ENCODE measurements at places on chromosomes 2 and 18.

DNA sequence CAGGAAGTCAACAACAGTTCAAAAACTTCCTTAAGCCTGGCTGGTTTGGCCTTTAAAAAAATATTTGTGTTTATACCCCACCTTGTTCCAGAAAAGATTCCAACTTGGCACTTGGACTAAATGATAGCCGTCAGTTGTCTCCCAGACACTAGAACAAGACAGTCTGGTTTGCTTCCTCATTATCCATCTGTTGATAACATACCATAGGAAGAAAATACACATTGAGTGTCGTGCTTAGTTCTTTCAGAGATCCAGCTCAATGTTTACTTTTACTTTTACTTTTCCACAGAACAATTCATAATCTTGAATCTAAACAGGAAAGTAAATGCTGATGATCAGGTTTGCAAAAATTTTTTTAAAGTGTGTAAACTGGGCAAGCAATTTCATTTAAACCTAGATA, 2.4 kb upstream of the VPS54 start:
- DNase-seq: no peak

GRCh38 chr18:70455731-70456130, 166.9 kb downstream of the SOCS6 start:
- no peak for DNase-seq

GRCh38 chr2:20062615-20063545, 11.5 kb upstream of the LAPTM4A start:
- DNase-seq: no peak

DNA sequence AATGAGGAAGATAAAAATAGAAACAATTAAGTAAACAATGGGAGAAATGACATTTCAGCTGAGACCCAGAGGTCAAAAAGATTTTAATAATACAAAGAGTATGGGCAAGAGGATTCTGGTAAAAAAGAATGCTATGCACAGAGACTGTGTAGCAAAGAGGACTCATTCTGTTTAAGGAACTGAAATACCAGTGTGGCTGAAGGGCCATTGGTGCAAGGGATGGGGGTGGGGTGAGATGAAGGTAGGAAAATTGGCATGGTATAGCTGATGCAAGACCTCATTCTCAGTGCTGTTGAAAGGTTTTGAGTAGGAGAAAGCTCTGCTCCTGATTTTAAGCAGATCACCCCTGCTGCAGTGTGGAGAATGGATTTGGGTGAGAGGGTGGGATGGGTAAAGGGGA, 10.8 kb downstream of the GALNT1 start:
- no peak for DNase-seq

GRCh38 chr2:26583381-26583911, 57.7 kb downstream of the CIB4 start:
- no peak for DNase-seq

DNA sequence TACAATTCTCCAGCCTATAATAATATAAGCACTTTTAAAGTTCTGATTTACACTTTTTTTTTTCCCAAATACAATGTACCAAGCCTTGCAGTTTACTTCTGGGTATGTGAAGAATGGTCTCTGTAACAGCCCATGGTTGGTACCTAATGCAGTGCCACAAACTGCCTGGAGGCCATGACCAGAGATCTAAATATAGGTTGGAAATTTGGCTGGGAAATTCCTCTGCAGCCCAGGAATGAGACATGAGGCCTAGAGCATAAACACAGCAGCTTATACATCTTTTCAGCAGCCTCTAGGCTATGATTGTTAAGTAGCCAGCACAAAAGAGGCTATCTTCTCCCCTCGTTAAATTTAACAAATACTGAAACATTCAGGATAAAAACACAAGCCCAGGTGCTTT, 432.0 kb upstream of the FAM98A start:
- DNase-seq: no peak

DNA sequence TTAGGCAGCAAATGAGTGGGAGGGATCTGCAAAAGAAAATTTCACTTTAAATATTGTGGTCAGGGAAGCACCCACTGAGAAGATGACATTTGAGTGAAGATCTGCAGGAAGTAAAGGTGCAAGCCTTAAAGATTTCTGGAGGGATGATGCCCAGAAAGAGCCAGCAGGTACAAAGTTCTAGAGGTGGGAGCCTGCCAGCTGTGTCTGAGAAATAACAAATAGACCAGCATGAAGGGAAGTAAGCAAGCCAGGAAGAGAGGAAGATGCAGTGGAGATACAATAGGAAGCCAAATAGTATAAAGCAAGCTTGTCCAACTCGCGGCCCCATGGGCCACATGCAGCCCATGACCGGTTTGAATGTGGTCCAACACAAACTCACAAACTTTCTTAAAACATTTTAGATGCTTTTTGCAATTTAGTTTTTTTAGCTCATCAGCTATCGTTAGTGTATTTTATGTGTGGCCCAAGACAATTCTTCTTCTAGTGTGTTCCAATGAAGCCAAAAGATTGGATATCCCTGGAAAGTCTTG, 489.9 kb downstream of the DCC start:
- no peak for DNase-seq

GRCh38 chr2:95298486-95299111, 1.5 kb downstream of the KCNIP3 start:
- no peak for DNase-seq

DNA sequence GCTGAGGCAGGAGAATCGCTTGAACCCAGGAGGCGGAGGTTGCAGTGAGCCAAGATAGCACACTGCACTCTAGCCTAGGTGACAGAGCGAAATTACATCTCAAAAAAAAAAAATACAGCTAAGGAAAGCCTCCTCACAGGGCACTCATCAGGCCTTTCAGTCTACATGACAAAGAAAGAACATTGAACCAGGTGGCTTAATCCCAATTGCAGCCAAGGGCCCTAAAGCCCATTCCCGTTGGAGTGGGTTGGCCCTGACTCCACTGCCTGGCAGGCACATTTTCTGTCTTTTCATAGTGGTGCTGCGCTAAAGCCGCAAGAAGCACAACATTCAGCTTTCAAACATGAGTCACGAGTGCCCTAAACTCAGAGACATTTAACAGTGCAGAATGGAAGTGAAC, 372.5 kb downstream of the RNF144A start:
- DNase-seq: no peak

DNA sequence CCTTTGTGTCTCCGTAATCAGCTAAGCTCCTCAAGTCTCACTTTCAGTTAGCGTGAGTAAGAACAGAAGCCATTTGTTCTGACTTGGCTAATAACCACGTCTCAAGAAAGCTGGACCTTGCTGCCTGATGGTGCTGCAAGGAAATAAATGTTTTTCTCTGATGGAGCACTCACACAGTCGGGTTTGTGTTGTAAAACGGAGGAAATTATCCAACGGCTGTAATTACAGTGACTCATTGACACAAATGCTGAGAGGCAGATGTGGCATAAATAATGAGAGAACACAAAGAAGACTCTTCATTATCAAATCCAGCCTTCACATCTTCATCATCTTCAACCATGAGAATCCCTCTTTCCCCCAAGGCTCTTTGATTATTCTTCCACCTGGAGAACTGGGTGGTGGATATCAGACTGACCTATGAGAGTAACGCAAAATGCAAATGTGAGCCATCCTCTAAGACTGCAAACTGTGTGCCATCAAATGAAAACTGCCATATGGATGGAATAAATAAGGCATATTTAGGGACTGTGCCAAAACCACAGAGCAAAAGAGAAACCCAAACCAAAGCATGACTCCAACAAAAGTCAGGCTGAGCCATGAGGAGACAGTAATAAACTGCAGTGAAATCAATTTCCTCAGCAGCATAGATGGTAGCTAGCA, 252.6 kb downstream of the RND3 start:
- no peak for DNase-seq

DNA sequence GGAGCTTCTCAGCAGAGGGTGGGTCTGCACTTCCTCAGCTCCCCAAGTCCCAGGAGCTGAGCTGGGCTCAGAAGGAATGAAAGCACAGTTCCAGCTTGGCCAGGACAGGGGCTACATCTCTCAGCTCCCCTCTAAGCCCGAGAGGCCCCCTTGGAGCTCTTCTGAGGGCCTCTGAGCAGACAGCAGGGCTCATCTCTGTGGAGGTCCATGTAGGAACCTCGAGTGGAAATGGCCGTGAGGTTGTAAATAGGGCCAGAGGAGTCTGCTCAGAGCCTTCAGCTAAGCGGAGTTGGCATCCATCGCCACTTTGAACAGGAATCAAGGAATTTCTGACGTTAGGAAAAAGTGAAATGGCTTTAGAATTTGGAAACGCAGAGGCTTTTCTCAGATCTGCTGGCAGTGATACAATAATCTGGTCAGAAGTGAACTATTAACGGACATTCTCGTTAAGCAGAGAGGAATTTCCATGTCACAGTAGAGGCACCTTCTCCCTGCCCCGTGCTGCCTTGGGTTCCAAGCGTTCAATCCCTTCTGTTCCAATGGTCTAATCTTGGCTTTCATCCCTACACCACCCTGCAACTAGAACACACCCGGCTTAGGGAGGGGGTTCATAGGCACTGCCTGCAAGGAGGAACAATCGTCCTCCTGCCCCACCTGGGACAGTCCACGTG, 213.9 kb downstream of the NDUFA10 start:
- DNase-seq: no peak

GRCh38 chr2:24970483-24971285, 1.1 kb downstream of the DNAJC27 start:
- no peak for DNase-seq

- DNase-seq: no peak
Measured at GRCh38 chr2:241743620-241744019, 9.2 kb downstream of the D2HGDH start.

DNA sequence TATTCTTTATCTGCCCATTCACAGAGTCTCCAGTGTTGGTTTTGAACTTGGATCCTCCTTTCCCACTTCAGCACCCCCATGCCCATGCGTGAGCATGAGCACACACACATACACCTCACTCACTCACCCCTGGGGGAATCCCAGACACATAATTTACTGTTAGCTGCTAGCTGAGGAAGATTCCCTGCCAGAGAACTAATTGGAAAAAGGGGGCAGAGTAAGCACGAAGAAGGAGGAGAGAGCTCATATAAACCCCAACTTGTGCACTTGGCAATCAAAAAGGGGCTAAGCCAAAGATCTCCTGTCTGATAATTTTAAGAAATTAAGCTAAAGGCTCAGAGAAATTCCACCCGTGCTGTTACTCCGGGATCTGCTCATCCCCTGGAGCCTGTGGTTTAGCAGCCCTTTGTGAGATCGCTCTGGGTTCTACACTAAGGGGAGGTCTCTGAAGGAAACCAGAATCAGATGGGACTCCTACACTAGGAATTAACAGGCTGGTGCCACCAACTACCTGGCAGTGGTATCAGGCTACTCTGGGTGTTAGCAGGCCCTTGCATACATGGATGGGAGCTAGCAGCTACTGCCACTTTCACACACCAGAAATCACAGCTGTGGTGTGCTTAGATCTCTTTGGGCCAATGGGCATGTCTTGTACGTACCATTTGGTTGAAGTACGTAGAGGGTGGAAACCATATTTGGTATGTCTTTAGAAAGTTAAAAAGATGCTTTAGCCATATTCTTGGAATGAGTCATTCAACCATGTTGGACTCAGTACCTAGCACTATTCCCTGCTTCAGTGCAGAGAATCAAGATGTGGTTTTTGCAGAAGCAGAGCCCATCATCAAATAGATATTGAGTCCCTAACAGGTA, 95.6 kb upstream of the SLC14A2 start:
- DNase-seq: no peak

Data from GM19239 (cell line).